GOT3 (cell line): ENCODE measurements at places on chromosomes 16 and 17.

GRCh38 chr17:6241381-6241780, 171.2 kb downstream of the WSCD1 start:
- DNase-seq, result no peak

DNA sequence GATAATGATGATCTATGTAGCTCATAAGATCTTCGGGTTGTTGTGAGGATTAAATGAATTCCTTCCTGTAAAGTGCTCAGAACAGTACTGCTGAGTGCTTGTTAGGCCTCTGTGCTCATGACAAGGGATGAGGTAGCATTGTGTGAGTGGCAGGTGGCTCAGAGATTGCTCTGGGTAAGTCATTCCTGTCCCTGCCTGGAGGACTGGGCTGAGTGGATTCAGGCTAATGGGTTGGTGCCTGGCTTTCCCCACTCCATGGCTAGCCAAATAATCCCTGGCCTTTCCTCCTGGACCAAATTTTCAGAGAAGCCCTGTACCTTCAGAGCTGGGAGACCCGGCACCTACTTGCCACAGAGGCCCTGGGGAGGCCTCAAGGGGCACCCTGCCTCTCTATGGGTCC, 1.3 kb upstream of the CCDC92B start:
- DNase-seq, result no peak

DNA sequence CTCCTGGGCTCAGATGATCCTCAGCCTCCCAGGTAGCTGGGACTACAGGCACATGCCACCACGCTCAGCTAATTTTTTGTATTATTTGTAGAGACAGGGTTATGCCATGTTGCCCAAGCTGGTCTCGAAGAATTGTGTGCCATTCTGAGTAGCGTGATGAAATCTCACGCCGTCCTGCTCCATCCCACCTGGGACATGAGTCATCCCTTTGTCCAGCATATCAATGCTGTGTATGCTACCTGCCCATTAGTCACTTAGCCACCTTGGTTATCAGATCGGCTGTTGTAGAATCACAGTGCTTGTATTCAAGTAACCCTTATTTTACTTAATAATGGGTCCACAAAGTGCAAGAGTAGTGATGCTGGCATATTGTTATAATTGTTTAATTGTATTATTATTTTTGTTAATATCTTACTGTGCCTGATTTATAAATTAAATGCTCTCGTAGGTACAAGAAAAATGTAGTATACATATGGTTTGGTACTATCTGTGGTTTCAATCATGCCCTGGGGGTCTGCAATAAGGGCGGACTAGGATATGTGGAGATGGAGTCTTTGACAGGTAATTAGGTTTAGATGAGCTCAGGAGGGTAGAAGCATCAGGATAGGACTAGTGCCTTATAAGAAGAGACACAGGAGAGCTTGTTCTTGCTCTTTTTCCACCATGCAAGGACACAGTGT, 26.6 kb upstream of the SLC13A2 start:
- DNase-seq, result no peak

GRCh38 chr16:86610779-86611524, 32.6 kb downstream of the FOXL1 start:
- no peak for DNase-seq

DNA sequence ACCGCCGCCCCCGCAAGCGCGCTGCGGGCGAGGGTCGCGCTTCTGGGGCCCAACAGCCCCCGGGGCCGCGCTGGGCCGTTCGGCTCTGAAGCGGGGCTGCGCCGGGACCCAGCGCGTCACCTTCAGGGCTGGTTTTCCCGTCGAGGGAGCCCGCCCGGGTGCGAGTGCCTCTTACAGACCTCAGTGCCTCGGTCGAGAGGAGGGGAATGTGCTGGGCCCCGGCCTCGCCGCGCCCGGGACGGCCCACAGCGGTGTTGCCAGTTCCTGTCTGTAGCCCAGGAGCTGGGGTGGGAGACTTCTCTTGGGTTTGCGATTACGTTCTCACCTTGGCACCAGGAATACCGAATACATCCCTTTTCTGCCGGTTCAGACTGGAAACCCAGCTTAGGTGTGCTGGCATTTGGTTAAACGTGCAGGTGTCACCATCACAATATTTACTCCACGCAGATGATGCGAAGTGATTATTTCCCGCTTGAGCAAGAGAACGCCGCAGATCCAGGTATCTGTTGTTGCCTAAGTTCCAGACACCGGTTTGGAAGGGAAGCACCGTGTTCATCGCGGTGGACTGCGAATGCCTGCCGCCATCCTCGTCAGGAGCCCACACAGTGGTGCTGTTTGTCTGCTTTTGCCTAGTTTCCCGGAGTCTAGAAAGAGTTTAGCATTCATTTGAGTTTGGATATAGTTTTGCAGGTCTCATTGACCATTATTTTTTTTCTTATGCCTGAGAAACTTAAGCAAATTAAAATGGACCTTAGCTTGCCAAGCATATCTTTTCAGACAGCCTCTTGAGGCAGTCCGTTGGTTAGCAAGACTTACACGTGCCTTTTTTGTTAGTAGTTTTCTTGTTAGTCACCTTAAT, 914 bp downstream of the MAP1LC3B start:
- DNase-seq, result no peak

GRCh38 chr17:43994272-43995149, 9.9 kb upstream of the NAGS start:
- DNase-seq, result no peak

DNA sequence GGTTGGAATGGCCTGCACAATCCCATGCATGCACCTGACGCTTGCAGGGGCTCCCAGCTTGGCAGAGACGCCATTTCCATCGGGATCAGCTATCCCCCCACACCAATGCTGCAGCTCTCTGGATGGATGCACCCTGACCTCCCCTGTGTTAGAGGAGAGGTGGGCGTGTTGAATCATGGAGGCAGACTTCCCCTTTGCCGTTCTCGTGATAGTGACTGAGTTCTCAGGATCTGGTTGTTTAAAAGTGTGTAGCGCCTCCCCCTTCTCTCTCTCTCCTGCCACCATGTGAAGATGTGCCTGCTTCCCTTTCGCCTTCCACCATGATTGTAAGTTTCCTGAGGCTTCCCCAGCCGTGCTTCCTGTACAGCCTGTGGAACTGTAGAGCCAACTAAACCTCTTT, 17.8 kb upstream of the KCNH6 start:
- DNase-seq, result no peak

GRCh38 chr16:9135797-9136196, 44.4 kb downstream of the HAPSTR1 start:
- no peak for DNase-seq

- no peak for DNase-seq
Observed at GRCh38 chr17:13728781-13729180, 127.1 kb upstream of the HS3ST3A1 start.

DNA sequence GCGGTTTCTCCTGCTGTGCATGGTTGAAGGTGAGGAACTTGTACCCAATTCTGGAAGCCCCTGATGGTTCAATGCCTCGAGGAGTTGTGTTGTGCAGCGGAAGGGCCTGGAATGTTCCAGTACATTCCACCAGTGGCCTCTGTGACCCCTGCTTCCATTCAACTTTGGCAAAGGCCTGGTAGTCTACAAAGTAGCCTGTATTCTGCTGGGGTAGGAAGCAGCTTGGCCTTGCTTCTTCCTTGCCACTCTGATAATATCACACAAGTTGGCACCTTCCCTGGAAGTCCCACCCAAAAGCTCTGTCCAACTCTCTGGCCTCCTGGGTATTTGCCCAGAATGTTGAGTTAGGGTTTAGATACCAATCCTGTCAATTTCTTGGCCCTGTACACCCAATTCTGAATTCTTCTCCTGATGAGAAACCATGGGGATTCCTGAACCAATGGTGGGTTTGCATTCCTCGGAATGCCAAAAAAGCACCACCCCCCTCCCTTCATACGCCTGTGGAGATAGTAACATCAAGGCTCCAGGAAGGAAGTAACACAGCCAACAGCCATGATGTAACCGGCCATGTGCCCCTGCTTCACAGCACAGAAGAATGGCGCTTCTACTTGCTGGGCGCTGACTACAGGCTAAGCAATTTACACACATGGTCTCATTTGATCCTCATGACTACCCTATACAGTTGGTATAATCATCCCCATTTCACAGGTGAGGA, 11.8 kb upstream of the FAM117A start:
- no peak for DNase-seq

DNA sequence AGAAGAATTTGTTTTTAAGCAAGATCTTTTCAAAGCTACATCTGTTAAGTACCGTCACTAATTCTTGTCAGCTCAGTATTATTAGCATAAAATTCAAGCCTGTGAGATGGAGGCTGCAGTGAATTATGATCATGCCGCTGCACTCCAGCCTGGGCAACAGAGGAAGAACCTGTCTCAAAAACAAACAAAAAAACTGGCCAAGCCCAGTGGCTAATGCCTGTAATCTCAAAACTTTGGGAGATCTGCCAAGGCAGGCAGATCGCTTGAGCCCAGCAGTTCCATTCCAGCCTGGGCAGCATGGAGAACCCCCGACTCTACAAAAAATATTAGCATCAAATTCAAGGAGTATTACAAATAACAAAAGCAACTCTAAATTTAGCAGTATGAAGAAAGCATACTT, 88.0 kb downstream of the STXBP4 start:
- DNase-seq, result no peak

GRCh38 chr17:48639136-48639535, 13.0 kb upstream of the HOXB9 start:
- DNase-seq, result no peak

- DNase-seq, result no peak
Observed at GRCh38 chr16:1310832-1311200, 1.4 kb downstream of the UBE2I start.

- no peak for DNase-seq
Observed at GRCh38 chr16:14494396-14494966, 135.6 kb downstream of the PARN start.

DNA sequence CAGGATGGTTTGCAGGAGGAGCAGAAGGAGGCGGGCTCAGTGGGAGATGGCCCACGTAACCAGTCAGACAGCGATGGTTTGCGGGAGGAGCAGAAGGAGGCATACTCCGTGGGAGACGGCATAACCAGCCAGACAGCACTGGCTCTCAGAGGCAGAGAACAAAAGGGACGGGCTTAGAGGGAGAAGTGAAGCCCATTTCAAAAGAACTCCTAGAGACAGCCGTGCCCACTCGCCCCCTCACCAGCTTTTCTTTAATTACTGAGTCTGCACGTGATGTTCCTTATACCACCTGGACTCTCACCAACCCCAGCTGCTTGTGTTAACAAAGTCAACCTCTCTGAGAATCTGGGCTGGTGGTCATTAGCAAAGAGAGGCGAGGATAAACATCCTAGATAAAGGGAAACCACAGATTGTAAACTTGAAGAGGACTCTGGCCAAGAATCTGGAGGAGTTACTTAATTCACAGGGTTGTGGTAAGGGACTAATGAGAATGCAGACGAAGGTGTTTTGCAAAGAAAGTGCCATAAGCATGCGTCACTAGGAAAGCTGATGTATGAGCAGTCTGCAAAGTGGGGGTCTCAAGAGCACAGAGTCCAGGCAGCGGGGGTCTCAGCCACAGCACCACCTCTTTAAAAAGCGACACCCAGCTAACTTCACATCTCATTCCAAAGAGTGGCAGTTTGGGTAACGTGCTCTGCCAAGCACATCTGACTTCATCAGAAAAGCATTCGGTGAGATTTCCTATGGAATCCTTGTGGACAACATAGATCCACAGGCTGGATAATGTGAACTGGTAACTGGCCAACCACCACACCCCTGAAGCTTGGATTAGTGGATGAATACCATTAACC, 51.7 kb downstream of the NXN start:
- no peak for DNase-seq

DNA sequence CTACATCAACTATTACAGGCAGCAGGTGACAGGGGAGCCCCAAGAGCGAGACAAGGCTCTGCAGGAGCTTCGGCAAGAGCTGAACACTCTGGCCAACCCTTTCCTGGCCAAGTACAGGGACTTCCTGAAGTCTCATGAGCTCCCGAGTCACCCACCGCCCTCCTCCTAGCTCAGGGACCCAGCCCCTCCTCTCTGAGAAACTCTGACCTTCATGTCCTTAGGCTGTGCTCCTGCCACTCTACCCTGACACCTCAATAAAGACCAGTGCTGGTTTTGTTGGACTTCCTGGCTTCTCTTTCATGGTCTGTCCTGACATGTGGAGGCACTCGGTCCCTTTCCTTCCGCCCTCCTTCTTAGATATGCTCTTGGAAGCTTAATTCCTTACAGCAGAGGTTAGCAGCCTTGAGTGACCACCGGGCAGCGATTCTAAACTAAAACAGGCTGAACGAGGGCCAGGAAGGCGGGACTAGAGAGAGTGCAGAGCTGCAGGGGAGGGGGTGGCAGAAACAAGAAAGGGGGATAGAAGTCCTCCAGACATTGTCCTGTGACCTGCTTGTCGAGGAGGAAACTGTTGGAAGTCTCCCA, 915 bp downstream of the AHSP start:
- no peak for DNase-seq

- no peak for DNase-seq
Observed at GRCh38 chr17:57603978-57604377, 141.1 kb downstream of the CCDC182 start.

DNA sequence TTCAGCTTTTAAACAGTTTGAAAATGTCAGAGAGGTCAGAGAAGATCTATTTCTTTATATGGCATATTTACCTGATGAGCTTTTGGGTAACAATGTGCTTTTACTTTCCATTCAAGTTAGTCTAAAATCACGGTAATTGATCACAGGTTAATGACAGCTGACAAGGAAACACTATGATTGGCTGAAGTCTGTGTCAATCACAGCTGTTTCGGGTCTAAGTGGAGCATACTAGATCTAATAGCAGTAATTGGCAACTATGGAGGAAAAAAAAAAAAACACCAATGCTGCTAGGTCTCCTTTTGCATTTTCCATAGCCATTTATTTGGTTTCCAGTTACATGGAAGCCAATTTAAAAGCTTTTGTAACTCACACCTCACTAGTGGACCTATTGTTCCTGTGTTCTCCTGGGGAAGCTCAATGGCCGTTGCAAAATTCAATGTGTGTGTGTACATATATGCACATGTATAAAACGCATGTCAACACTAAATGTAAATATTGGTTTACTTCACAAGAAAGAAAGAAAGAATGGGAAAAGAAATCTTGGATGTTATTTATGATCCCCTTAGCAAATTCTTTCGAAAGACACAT, 568.3 kb upstream of the ZFHX3 start:
- no peak for DNase-seq

DNA sequence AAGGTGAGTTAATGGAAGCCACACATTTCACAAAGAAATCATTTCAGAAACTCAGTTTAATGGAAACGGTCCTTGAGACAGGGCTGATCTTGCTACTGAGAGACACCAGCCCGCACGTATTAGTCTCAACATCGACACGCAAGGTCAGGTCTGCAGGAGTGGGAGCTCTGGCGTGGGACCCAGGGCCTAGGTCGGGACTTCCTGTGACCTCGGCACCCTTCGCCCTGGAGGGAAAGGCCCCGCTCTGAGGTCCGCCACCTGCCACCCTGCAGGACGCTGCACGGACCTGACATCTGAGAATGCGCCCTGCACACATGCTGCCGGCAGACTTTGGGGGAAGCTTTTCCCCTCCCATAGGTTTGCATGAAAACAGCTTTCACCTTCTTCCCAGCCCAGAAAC, 59.7 kb downstream of the LMF1 start:
- DNase-seq, result no peak

DNA sequence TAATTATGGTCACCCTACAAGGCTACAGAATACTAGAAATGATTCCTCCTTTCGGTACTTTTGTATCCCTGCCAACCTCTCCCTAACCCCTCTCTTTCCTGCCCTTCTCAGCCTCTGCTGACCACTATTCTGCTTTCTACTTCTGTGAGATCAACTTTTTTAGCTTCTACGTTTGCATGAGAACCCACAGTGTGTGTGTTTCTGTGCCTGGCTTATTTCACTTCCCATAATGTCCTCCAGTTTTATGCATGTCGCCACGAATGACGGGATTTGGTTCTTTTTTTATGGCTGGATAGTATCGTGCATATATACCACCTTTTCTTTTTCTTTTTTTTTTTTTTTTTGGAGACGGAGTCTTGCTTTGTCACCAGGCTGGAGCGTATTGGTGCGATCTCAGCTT, 92.1 kb downstream of the RAP1GAP2 start:
- no peak for DNase-seq

GRCh38 chr16:84329843-84330684, 35.4 kb downstream of the WFDC1 start:
- no peak for DNase-seq
